ENCODE measurements at places on chromosomes 5 and 9. TPM values are rescaled to one million over a fixed set of nuclear protein-coding genes. Genes with fewer than 3 reads are reported as not detected.

MEIKIN gene
- not detected for total RNA-seq

CSF2 gene
- total RNA-seq = 4.7 TPM

GRCh38 chr5:5983261-5983980 lies 394.9 kb downstream of the MED10 start:
- no peak for DNase-seq

- DNase-seq = no peak
These were observed 24.0 kb downstream of the NR6A1 start for GRCh38 chr9:124747065-124747464.

- DNase-seq = no peak
These were observed 5.4 kb downstream of the CCNI2 start for GRCh38 chr5:132752581-132753125.

- DNase-seq = no peak
These were observed 91.5 kb upstream of the DNAH5 start for GRCh38 chr5:14035859-14036503.

DNA sequence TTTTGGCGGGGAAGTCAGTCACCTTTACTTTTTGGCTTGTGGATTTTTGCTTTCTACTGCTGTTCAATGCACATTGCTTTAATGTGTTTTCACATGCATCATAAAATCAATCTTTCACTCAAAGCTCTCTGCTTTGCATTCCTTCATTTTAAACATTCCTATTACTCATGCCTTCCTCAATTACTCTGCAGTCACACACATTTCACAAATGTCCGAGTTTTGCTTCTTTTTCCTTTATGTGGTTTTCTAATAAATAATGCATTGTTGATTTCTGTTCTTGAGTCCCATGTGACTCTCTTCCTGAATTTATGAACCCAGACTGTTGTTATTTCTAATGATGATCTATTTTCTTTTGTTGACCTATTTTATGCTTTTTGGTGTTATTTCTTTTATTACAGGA lies 82.3 kb upstream of the EPB41L4B start:
- DNase-seq = no peak

- no peak for DNase-seq
These were observed 3.5 kb upstream of the ZNF366 start for GRCh38 chr5:72510610-72511181.

All from activated CD4-positive, alpha-beta T cell treated with anti-CD3 and anti-CD28 coated beads, Interleukin-2, amount 10 ng/mL, durations not matched to agents 7 days and 5 days (primary cell).